ENCODE measurements at places on chromosomes 2 and 18. TPM values are rescaled to one million over a fixed set of nuclear protein-coding genes. Genes with fewer than 3 reads are reported as not detected.

DNA sequence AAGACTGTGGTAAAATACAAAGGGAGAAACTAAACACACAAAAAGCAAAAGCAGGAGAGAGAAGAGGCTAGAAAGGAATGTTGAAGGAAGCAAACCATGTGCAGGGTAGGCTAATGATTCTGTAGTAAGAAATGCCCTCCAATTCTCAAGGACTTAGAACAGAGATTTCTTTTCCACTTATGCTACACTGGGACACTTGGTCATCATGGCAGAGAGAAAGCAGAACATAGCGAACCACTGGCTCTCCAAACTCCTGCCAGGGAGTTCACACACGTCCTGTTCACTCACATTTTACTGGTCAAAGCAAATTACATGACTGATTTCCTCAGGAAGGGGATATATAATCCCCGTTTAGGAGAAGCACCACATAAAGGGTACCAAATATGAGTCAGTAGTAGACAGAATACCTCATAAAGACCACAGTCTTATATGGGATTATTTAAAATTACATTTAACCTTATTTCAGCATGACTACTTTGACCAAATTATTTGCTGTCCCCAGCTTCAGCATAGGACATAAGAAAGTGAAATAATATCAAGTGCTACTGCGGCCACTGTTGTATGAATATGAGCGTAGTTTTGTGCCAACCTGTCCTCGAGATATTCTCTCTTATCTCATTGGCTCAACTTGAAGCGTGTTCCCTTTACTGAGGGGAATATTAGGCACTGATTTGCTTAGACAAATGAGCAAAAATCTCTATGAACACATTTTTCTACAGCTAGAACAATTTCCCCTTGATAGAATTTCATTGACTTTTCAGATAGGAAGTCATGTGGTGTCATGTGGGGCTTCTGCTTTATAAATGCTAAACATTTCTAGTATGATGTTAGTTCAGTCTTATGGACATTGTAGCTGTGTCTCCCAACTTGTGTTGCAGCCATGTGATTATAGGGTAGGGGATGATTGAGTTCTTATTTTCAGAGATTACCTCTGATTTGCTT is 81.7 kb downstream of the FAM161A start:
- no peaks in the 10 kb centered on the region for H3K36me3 ChIP-seq
- H3K27ac ChIP-seq, result no peak overlapping the region

GRCh38 chr2:190404487-190404886 is 3.7 kb upstream of the MFSD6 start:
- H3K36me3 ChIP-seq, result no peaks in the 10 kb centered on the region
- no peak for DNase-seq
- H3K4me3 ChIP-seq, result no peak overlapping the region

DNA sequence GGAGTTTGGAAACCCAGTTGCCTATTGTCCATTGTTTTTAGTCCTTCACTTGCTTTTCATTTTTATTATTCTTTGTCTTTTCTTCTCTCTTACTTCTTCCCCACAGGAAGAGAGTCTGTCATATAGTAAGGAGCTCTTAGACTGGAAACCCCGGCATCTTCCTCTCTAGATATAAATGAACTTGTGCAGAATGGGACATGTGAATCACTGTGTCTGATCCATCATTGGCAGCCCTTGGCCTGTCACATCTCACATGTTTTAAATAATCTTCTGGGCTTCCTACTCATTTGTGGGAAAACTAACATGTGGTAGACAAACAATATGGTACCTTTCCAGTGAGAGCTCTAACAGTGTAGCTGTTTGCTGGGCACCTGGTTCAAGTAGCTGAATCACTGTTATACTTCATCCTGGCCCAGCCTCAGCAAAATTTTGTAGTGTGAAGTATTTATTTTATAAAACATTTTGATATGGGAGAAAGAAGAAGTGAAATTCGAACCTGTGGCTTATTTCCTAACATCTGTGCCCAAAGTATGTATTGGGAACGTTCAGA is 112.8 kb downstream of the PHLPP1 start:
- H3K27ac ChIP-seq, result no peak overlapping the region
- H3K27me3 ChIP-seq, result no peaks in the 10 kb centered on the region
- DNase-seq, result no peak
- H3K4me1 ChIP-seq, result no peaks in the 10 kb centered on the region

DNA sequence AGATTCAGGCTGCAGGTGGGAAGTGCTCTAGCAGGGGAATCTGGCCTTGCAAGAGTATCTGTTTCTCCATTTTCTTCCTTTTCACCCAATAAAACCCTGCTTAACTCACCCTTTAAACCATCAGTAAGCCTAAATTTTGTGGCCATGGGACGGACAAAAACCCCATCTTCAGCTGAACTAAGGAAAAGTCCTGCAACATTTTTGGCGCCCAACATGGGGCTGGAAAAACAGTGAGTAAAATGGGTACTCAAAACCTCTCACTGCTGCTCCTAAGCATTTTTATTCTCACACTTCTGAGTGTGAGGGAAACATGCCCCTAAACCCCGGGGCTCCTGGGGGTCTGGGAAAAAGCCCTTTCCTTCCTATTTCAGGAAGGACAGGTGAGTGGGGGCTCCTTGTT is 414.3 kb downstream of the ZNF804A start:
- peaks cover 29% of the 10 kb centered on the region for H3K36me3 ChIP-seq
- H3K4me3 ChIP-seq, result no peak overlapping the region
- no peak for DNase-seq

The UGT1A1 gene
- not detected for total RNA-seq

The SERPINB12 gene
- not detected for total RNA-seq

GRCh38 chr18:48007955-48008701 is 77.7 kb upstream of the SMAD2 start:
- no peak overlapping the region for H3K27ac ChIP-seq
- peak; percentile 91 for DNase-seq
- H3K36me3 ChIP-seq, result no peaks in the 10 kb centered on the region
- no peaks in the 10 kb centered on the region for H3K4me1 ChIP-seq
- H3K4me3 ChIP-seq, result peak overlapping the region; percentile 73

DNA sequence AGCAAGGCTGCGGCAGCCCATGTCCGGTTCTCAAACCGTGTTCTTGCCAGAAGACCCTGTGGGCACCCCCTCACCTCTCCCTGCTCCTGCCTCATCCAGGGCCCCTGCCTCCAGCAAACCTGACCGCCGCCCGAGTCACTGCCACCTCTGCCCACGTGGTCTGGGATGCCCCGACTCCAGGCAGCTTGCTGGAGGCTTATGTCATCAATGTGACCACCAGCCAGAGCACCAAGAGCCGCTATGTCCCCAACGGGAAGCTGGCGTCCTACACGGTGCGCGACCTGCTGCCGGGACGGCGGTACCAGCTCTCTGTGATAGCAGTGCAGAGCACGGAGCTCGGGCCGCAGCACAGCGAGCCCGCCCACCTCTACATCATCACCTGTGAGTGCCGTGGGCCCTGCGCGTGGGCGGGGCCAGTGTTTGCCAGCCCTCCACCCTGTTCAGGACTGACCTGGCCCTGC is 32.2 kb downstream of the MTERF4 start:
- no peaks in the 10 kb centered on the region for H3K36me3 ChIP-seq
- DNase-seq, result peak; percentile 68
- H3K4me1 ChIP-seq, result no peaks in the 10 kb centered on the region
- no peaks in the 10 kb centered on the region for H3K27me3 ChIP-seq
- H3K4me3 ChIP-seq, result no peak overlapping the region

- peaks cover 13% of the 10 kb centered on the region for H3K36me3 ChIP-seq
- no peaks in the 10 kb centered on the region for H3K4me1 ChIP-seq
- no peak overlapping the region for H3K4me3 ChIP-seq
- no peak for DNase-seq
- no peaks in the 10 kb centered on the region for H3K27me3 ChIP-seq
- H3K27ac ChIP-seq, result no peak overlapping the region
Measured at GRCh38 chr2:98472132-98472650, 27.5 kb downstream of the INPP4A start.

DNA sequence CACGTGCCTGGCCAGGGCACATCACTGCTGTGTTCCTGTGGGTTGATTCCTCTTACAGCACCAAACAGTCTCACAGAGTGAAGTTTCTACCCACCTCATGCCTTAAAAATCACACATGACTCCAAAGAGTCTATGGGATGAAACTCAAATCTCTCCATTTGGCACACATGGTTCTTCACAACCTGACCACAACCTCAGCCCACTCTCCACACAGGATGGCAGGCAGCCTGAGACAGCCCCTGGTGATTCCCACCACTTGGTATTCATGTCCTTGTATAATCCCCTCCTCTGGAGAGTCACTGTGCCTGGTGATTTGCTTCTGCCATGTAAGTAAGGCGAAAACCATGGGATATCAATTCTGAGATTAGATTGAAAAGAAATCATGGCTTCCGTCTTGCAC is 46.2 kb downstream of the LBH start:
- H3K27ac ChIP-seq, result no peak overlapping the region
- no peaks in the 10 kb centered on the region for H3K27me3 ChIP-seq
- H3K4me1 ChIP-seq, result no peaks in the 10 kb centered on the region
- no peak for DNase-seq
- H3K4me3 ChIP-seq, result no peak overlapping the region

DNA sequence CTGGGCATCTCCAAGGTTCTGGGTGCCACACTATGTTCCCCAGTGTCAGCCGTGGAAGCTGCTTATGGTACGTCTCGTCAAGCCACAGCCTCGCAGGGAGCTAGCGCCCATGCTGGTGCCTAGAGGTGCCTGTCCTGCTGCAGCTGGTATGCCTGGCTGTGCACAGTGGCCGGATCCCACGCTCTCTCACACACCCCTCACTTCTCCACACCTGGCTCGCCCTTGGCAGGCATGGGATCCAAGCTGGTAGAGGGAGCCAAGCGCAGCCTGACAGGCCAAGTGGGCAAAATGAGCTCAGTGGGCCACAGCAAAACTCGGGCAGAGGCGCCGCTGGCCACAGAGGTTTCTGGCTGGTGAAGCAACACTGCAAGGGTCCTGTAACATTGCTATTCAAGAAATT is 156.1 kb upstream of the RBMS1 start:
- H3K4me1 ChIP-seq, result peaks cover 6% of the 10 kb centered on the region
- H3K4me3 ChIP-seq, result no peak overlapping the region
- no peaks in the 10 kb centered on the region for H3K27me3 ChIP-seq
- DNase-seq, result no peak
- H3K27ac ChIP-seq, result no peak overlapping the region
- no peaks in the 10 kb centered on the region for H3K36me3 ChIP-seq

The MLPH gene
- 3.4 TPM for total RNA-seq

The RNMT gene
- 61.8 TPM for total RNA-seq

- H3K4me3 ChIP-seq, result peak overlapping the region; percentile 98
- no peak for DNase-seq
- no peaks in the 10 kb centered on the region for H3K4me1 ChIP-seq
Measured at GRCh38 chr2:3575534-3576262, 638 bp downstream of the RPS7 start.
